NB4 (cell line): ENCODE measurements at places on chromosomes 1 and 21.

DNA sequence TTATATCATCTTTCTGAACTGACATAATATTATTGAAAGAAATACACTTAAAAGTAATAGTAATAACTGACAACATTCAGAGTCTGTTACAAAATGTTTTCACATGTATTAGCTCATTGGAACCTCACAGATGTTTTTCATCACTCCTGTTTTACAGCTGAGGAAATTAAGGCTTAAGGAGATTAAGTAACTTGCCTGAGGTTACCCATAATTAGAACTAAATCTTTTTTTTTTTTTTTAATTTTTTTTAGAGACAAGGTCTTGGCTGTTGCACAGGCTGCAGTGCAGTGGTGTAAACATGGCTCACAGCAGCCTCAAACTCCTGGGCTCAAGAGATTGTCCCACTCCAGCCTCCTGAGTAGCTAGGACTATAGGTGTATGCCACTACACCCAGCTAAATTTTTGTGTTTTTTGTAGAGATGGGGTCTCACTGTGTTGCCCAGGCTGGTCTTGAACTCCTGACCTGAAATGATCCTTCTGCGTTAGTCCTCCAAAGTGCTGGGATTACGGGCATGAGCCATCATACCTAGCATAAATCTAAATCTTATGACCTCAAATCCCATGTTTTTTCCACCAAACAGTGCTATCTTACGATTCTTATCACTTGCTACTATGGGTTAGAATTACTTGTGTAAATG lies 64.7 kb upstream of the MACF1 start:
- DNase-seq: no peak

GRCh38 chr21:21182401-21183010 lies 184.3 kb downstream of the NCAM2 start:
- no peak for DNase-seq

DNA sequence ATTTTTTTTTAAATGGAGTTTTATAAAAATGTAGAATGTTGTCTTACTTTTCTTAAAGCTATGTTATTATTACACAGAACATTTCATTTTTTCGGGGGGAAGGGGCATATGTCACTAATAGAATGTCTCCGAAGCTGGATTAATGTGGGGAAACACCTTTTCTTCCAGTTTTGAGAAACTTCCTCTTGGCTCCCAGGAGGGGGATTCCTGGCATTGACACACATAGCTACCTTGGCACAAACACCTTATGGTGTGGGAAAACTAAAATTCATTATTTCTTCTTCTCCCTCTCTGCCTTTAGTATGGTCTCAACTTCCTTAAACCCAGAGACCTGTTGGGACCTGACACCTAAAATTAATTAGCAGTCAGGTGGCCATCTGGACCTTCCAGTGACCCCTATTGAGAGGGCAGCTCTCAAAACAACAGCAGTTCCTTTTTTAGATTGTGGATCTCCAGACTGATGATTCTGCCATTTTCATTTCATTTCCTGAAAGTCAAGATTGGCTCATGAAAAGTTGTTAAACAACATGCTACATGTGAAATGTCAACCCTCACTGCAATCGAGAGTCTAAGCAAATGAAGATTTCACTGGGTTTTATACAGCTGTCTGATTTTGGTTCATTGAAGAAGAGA lies 70.1 kb upstream of the EDEM3 start:
- DNase-seq: no peak

GRCh38 chr1:200684015-200684414 lies 14.3 kb upstream of the DDX59 start:
- DNase-seq: no peak

GRCh38 chr1:116674751-116675150 lies 7.2 kb upstream of the IGSF3 start:
- no peak for DNase-seq

GRCh38 chr1:153465811-153466636 lies 5.6 kb upstream of the S100A7 start:
- peak; percentile 58 for DNase-seq

DNA sequence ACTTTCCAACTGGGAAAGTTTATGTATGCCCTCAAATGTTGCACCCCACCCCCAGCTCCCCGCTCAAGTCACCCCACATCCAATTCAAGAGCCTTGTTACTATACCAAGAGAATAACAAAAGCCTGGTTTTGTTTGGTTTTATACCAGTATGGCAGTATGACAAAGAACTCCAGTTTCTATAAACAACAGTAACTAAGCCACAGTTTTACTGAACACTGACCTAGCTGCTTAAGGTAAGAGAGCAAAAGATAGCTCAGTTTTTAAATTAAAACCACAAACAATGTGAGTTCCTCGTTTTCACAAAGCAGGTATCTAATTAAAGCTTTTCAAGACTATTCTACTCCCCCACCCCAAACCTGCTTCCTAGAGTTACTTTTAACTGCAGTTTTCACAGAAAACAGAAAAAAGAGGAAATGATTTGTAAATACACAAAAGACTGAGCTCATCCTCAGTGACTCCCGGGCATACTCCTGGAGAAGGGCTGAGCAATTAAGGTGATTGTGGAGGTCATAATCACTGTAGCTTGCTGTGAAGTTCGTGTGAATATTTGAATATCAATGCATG lies 59.3 kb upstream of the LHX8 start:
- no peak for DNase-seq

- no peak for DNase-seq
Measured at GRCh38 chr1:24822887-24823286, 77.6 kb downstream of the CLIC4 start.

DNA sequence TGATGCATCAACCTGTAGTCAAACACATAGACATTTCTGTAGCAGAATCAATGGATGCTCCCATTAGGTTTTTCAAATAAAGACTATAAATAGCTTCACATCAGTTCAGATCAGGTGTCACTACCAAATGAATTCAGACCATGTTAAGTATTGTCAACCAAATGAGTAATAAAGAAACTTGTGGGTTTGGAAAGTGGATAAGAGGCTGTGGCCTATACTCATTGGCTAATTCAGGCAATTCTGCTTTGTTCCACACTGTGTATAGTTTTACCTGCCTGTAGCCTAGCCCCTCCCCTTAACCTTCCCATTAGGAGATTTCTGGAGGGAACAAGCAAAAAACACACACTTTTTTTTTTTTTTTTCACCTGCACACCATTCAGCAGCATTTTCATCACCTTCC lies 321.2 kb downstream of the HLX start:
- no peak for DNase-seq

- DNase-seq: no peak
Measured at GRCh38 chr1:94143173-94143808, 22.3 kb upstream of the ABCA4 start.

GRCh38 chr1:147079400-147080005 lies 92.8 kb downstream of the PRKAB2 start:
- DNase-seq: no peak

DNA sequence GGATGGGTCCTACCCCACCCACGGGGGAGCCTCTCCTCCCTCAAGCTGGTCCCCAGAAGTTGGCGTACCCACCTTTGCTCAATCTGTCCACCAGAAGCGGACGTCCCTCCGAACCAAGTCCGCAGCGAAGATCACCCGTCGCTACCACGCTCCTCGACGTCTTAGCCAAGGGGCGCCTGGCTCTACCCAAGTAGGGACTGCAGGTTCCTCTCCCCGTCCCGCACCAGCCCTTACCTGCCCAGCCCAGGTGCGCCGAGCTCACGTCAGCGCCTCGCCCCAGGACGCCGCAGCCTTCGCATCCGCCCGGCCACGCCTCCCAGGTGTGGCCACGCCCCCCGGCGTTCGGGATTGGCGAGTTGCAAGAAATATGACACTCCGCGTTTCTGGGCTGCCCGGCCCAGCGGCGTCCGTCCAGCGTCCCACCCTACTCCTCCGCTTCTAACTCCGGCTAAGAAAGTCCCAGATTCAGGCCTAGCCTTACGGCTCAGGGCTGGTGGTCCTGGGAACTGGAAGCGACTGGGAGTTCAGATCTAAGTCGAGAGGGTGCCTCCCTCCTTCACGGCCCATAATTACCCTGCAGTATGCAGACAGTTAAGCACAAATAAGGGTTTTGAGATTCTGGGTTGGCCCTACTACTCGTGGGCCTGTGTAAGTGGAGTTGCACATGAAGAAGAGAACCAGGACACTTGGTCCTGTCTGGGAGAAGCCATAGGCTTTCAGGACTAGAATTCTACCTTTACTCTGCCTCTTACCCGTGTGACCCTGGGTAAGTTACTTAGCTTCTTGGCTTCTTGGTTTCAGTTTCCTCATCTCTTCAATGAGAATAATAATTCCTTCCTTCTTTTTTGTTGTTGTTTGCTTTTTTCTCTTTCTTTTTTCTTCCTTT lies at the start of gene IRF6:
TSS of gene IRF6 (minus strand) at position 268 of the 886 bp plus-strand sequence. CDS start 4,729 bp downstream, outside the sequence.
- DNase-seq: no peak

- DNase-seq: peak; percentile 72
Measured at GRCh38 chr1:227766653-227767277, 31.5 kb downstream of the SNAP47 start.

- DNase-seq: no peak
Measured at GRCh38 chr1:24364605-24364974, 45.4 kb downstream of the GRHL3 start.

DNA sequence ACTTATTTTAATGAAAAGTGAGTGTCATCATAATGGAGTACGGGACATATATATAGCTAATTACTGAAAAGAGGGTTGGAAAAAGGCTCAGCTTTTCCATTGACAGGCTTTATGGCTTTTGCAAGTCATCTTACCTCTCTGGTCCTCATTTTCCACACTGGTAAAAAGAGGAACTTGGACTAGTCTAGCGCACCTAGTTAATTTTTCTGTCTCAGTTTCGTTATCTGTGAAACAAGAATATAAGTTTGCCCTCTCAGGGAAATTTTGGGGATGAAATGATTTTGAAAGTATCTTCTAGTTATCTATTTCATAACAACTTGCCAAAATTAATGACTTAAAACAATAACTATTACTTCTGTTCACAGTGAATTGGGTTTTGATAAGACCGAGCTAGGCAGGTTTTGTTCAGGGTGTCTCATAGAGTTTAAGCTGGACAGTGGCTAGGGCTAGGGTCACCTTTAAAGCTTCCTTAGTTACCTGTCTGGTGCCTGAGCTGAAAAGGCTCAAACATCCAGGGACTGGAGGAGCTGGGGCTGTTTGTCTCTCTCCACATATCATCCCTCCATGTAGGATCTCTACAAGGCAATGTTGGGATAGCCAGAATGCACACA lies 91.7 kb downstream of the TYW3 start:
- DNase-seq: no peak

DNA sequence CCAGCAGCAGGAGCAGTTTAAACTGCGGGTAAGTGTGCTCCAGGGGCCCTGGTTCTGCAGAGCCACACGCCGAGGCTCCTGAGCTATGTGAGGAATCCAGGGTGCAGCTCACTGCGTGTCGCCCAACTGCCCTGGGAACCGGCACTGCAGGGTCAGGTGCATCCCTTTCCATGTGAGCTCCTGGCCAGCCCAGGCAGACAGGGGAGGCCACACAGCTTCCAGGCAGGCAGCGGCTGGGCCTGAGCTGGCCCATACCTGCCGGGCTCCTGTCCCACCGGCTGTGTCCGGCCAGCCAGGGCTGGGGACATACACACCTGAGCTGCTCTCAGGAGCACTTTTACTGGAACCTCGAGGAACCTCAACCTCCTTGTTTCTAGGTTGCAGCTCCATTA lies 18.6 kb upstream of the COL18A1 start:
- no peak for DNase-seq

GRCh38 chr1:215651867-215652266 lies 84.8 kb downstream of the KCTD3 start:
- no peak for DNase-seq

- no peak for DNase-seq
Measured at GRCh38 chr21:27426196-27426595, 459.3 kb upstream of the ADAMTS5 start.

DNA sequence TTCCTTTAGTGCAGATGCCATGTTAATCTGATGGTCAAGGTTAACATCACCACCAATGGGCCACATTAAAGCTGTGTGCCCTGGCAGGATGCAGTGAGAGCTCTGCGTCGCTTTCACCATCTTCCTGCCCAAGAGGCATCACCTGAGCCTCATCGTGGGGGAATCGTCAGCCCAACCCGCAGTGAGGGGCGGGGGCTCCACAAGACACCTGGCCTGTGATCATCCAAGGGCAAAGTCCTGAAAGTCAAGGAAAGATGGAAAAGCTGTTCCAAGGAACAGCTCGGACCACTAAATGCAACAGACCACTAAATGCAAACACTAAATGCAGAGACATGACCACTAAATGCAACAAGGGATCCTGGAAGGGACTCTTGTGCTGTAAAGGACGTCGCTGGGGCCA lies 49.9 kb downstream of the WDR4 start:
- DNase-seq: no peak

DNA sequence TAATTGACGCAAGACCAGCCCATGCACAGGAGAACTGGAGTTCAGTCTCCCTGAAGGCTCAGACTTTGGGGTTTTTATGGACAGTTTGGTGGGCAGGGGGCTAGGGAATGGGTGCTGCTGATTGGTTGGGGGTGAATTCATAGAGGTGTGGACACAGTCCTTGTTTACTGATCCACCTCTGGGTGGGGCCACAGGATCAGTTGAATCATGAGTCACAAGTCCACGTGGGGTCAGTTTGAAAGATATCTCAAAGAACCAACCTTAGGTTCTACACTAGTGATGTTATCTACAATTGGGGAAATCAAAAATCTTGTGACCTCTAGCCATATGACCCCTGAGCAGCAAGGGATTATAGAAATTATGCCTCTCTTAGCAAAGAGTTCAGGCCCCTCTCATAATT lies 127.9 kb upstream of the L1TD1 start:
- no peak for DNase-seq

DNA sequence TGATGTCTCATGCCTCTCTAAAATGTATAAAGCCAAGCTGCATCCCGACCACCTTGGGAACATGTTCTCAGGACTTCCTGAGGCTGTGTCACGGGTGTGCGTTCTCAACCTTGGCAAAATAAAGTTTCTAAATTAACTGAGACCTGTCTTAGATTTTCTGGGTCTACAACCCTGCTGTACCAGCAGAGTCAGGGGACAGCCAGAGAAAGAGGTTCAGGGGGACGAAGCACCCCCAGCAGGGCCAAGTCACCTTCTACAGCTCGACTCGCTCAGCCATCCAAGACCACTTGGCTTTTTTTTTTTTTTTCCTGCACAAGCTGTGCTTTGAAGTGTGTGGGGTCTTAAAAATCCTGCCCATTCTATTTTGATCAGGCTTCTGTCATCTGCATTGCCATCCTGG lies 28.5 kb upstream of the PDE9A start:
- no peak for DNase-seq

GRCh38 chr21:27298465-27298864 lies 331.6 kb upstream of the ADAMTS5 start:
- no peak for DNase-seq

GRCh38 chr1:76867342-76868130 lies at the start of gene ST6GALNAC5:
Gene ST6GALNAC5, plus strand, starts transcription at chr1:76867480.
- no peak for DNase-seq

DNA sequence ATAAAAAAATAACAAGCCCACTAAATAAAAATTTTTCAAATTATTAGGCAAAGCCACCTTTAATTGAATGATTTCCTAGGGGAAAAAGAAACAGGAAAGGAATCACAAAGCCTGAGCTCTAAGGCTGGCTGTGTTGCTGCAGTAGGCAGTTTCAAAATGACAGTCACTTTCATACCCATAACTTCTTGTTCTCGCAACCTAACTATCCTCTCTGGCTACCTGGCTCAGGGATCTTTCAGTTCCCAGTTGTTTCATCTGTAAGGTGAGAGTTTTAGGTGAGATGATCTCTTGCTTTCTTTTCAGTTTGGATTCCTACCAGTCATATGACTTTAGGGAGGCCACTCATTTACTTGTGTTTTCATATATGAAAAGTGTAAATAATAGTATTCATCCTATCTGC lies 226.1 kb downstream of the ASTN1 start:
- DNase-seq: no peak
